ENCODE measurements at places on chromosomes 13 and 19.

- no peak for DNase-seq
These were observed 58.0 kb downstream of the USPL1 start for GRCh38 chr13:30675717-30676116.

DNA sequence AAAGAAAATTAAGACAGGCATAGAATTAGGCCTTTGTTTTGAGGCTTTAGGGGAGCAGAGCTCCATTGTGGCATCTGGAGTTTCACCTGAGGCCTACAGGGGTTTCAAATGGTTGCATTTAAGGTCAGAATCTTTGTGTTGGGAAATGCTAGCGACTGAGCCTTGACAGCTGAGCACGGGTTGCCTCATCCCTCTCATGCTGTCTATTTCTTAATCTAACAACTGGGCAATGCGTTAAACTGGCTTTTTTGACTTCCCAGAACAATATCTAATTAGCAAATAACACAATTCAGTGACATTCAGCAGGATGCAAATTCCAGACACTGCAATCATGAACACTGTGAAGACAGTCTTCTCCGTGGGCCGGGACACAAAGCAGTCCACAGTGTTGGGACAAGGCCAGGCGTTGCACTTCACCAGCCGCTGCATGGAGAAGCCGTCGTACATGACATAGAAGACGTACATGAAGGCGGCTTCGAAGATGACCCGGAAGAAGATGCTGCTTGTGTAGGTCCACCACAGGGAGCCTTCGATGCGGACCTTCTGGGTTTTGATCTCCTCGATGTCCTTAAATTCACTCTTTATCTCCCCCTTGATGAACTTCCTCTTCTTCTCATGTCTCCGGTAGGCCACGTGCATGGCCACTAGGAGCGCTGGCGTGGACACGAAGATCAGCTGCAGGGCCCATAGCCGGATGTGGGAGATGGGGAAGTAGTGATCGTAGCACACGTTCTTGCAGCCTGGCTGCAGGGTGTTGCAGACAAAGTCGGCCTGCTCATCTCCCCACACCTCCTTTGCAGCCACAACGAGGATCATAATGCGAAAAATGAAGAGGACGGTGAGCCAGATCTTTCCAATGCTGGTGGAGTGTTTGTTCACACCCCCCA lies 3.8 kb downstream of the GJB2 start:
- no peak for DNase-seq

- DNase-seq, result no peak
These were observed 27.3 kb downstream of the C13orf46 start for GRCh38 chr13:113946409-113947181.

GRCh38 chr19:30692879-30693503 lies 320.8 kb downstream of the ZNF536 start:
- DNase-seq, result no peak

GRCh38 chr13:114235697-114236096 lies 1.0 kb downstream of the CDC16 start:
- no peak for DNase-seq

- no peak for DNase-seq
These were observed 17.1 kb downstream of the MYO9B start for GRCh38 chr19:17092696-17093095.

DNA sequence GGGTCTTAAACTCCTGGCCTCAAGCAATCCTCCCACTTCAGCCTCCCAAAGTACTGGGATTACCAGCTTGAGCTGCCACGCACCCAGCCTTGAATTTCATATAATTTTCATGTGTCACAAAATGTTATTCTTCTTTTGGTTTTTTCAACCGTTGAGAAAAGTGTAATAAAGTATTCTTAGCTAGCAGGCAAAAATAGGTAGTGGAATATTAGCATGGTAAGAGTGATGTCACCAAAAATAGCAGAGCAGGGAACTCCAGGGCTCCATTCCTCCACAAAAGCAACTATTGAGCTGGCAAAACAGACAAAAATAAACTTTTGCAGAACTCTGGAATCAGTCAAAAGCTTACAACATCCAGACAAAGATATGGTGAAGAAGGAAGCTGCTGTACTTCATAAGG lies 43.9 kb downstream of the FBN3 start:
- DNase-seq, result no peak

- no peak for DNase-seq
These were observed 165.3 kb downstream of the IER2 start for GRCh38 chr19:13315495-13315894.

GRCh38 chr13:87206708-87207107 lies 464.5 kb upstream of the SLITRK5 start:
- DNase-seq, result no peak

DNA sequence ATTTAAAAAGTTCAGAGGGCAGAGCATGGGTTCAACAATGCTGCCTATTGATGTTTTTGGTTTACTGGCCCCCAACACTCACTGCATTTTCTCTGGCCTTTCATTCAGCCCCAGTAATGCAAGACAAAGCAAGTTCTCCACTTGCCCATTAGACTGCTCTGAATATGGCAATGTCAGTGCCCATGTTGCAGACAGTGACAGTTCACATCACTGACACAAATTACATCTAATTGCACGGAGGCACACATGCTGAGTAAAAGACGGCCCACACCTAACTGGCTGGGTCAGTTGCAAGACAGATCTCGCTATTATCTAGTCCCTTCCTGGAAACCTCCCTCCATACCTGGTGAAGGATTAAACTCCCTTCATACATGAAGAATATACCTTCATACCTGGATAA lies 54.0 kb downstream of the ENOX1 start:
- no peak for DNase-seq

Measured in NCI-H2029 (cell line).